Astrocyte of the cerebellum (primary cell): ENCODE measurements at places on chromosomes 3 and 15.

GRCh38 chr3:37237252-37237651 is 62.9 kb upstream of the LRRFIP2 start:
- no peak for DNase-seq

DNA sequence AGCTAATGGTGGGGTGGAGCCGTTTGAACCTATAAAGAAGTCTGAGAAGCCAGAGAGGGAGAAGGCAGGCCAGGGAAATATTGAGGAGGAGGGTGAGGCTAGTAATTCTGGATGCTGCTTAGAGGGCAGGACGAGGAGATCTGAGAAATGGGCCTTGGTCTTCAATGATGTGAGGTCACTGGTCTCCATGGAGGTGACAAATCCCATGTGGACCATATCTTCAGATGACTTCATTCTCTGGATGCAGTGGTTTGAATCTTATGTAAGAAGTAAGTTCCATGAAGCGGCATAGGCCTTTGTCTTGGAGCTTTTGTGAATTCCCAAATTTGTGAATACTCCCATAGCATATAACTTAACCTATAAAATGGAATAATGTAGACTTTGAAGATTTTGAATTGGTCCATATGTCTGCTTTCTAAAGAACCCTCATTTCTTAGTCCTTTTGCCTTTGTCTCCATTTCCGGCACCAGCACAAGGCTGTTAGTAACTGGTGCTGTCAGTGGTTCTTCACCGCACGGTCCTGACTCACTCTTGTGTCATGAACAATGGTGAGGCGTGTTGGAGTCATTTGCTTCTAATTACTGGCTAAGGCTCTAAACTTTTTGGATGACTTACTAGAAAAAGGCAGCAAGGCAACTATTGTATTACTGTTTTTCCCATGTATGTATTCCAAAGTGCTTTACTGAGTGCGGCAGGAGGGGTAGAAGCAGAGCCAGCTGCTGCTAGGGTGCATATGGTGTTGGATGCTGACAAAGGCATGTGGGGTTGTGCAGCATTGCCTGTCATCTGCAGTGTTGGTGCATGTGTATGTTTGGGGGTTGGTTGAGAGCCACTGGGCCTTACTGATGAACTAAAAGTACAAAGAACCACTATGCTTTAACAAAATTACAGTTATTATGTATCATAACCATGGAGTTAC is 279.3 kb upstream of the C2CD4B start:
- peak; percentile 95 for DNase-seq

DNA sequence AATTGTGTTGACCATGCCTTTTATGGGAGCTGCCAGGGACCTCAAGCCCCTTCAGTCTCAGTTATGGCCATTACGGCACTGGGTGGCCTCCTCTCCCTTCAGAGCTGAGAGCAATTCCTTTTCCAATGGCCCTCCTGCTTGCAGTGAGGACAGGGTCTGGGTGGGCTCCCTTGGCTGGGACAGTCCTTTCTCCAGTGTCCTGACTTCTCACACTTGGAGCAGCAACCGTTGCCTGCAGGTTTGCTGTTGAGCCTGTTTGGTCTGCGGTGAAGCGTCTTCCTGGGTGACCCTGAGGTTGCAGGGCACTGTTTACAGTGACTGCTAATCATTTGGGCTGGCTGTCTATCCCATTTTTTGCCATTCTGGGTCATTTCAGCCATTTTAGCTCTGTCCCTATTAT is 3.5 kb upstream of the CCDC80 start:
- DNase-seq = no peak

DNA sequence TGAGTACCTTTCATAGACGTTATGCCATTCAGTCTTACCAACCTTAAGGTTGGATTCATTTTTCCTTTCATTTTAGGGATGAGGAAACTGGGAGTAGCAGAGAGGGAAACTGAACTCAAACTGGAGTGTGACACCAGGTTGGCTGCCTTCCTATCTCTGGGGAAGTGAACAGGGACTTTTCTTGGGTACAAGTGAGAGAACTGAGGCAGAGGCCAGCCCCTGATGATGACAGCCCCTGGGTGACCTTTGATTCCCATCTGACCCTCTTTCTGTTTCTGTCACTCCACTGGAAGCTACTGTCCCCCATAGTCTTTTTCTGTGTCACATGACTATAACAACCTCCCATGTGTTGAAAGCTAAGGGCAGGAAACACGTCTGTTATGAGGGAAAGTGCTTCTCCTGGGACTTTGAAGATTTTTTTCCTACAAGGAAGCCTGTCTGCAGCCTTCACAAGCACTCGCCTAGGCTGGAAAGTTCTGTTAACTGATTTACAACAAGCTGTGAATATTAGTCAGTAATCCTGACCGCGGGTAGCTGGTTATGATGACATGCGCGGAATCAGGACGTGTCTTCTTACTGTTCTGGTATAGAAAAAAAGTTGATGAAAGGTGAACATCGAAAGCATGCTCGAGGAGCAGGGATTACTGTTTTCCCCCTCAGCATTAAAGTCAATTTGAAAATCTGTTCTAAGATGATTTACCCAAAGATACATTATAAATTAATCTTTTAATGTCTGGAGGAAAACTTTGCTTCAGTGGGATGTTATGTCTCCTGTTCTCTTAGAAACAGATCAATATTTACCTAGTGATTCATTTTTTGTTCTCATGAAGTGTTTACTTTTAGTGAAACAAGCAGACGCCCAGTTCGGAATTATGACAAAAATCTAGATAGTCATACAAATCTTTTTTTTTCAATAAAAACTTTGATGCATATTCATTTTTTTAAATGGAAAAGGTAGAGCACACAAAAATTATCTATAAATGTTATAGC is 31.5 kb downstream of the ABHD2 start:
- no peak for DNase-seq

GRCh38 chr3:183158551-183159006 is 4.0 kb downstream of the LAMP3 start:
- peak; percentile 19 for DNase-seq

DNA sequence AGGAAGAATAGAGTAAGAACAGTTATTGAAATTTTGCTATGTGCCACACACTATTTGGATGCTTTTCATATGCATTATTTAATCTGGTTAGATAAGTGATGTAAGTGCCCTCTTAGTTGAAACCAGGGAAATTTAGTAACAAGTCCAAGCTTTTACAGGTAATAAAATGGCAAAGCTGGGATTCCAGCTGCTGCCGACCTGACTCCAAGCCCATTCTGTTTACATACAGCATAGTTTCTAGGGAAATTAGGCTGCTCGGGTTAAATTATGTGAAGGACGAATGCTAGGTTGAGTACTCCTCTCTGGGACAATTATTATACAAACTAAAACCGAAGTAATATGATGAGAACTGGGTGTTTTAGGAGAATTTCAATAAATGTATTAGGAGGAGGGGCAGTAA is 38.7 kb upstream of the FAH start:
- DNase-seq = no peak

DNA sequence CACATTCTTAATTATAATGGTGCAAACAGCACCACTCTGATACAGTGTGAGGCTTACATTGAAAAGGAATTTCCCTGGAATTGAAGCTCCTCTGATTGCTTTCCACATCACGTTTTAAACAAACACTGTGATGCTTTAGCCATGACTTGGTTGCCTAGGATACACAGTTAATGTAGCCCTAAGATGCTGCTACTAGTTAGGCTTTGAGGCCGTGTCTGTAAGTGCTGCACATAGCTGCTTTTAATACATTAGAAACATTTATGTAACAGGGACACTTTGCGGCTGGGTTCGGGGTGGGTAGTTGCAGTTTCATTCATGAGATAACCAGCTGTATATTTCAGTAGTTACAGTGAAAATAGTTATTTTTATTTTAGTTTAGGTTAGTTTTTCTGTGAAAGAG is 334.7 kb downstream of the NLGN1 start:
- DNase-seq = no peak

DNA sequence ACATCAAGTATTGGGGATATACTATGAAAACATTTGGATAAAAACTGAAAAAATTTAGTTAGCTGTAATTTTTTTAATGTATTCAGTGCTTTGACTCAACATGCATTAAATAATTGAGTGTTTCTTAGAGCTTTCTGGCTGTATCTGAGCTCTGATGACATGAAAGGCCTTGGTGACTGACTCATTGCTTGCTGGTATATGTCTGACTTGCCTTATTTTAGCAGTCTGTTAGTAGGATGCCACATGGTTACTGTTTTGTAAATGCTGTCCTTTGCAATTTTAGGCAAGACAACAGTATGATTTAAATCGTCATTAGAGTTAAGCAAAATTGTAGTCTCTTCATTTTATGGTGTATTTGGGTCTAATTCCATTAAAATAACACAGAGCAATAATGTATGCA is 199.2 kb downstream of the GHSR start:
- DNase-seq = no peak

DNA sequence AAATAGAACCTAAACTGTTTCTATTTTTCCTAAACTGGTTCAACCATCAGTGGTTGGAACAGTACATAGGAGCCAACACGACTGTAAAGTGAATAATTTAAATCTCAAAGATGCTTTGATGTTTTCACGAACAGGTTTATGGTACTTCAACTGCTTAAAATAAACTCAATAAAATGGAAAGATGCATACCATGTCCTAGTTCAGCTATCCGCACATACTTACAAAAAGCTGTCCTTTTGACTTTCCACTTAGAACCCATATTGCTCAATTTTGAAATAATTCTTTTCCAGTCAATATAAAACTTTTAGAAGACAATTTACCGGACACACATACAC is 902 bp downstream of the CMTM6 start:
- no peak for DNase-seq

DNA sequence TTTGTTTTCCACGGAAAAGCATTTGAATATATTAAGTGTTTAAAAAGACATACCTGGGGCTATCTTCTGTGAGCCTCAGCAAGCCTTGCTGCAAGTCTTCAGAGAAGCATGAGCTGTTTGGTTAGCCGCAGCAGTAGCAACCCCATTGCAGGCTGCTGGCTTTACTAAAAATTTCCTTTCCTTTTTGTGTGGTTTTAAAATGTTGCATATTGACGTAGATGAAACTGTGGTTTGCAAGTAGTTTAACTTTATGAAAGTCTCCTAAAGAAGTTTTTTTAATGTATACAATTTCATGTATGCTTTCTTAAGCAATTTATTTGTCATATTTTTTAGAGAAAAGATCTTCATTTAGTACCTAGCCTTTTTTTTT is at the start of gene GPR171:
Gene GPR171 (minus strand): TSS at position 166 of the 370 bp plus-strand sequence. CDS start 3,830 bp downstream, outside the sequence.
- DNase-seq = no peak

GRCh38 chr3:63228677-63229076 is 49.4 kb upstream of the SYNPR start:
- peak; percentile 3 for DNase-seq
